ENCODE measurements at places on chromosomes 4 and X.

DNA sequence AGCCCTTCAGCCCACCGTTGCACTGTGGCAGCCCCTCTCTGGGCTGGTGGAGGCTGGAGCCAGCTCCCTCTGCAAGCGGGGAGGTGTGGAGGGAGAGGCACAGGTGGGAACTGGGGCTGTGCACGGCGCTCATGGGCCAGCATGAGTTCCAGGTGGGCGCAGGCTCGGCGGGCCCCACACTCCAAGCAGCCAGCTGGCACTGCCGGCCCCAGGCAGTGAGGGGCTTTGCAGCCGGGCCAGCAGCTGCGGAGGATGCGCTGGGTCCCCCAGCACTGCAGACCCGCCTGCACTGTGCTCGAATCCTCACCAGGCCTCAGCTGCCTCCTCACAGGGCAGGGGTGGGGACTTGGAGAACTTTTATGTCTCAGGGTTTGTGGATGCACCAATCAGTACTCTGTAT lies 1354.8 kb upstream of the IGFBP7 start:
- no peak for DNase-seq

- no peak for DNase-seq
Observed at GRCh38 chr4:1030559-1030958, 19.1 kb downstream of the FGFRL1 start.

DNA sequence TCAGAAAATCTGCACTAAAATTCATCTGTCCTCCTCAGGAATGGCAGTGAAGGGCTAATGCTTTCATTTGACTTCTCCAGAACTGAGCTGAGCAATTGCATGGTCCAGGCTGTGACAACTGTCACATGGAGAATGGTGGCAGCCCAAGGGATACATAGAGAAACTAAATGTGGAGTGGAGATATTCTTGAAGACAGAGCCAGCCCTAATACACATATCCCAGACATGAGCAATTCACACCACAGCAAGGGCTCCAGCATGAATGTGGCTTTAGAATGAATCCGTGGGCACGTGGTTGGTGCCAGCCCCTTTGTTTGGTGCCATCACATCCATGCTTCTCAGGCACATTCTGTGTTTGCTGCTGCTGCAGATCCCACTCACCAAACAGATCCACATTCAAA lies 121.6 kb upstream of the MXRA5 start:
- no peak for DNase-seq

DNA sequence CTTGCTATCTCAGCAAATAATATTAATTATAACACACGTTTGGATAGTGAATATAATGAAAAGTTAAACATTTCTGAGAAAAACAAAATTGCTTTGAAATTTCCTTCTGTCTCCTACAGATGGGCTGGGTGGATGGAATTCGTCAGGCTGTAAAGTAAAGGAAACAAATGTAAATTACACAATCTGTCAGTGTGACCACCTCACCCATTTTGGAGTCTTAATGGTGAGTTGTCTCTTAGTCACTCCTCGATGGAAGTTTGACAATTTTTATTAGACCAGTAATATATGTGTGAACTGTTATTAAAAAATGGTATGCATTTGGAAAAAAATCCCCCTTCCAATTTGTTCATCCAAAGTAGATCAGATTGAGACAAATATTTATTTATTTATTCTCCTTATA lies 92.5 kb upstream of the BRS3 start:
- no peak for DNase-seq

GRCh38 chr4:99947190-99947578 lies 766 bp upstream of the DNAJB14 start:
- no peak for DNase-seq

GRCh38 chr4:26088433-26088928 lies 174.5 kb downstream of the SMIM20 start:
- DNase-seq: no peak

GRCh38 chr4:80840396-80840795 lies 190.1 kb upstream of the BMP3 start:
- DNase-seq: no peak

GRCh38 chr4:154781983-154782293 lies 866 bp downstream of the RBM46 start:
- no peak for DNase-seq

- DNase-seq: no peak
Observed at GRCh38 chr4:140837736-140838135, 81.6 kb upstream of the TBC1D9 start.

DNA sequence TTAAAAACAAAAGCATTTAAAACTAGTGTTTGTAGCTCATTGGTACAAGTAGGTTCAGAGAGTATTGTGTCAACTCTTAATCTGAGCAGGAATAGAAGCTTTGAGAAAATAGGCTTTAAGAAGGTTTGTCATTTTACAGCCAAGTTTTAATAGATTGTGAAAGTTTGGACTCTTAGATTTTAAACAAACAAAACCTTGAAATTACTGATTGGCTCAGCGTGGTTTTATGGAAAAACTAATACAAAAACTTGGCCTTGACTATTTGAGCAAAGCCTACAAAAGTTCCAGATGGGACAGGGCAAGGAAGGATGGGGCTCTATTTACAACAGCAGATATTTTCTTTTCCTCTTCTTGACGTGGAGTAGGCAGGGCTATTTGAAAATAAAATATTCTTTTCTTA lies 16.5 kb downstream of the ZFX start:
- DNase-seq: no peak

- no peak for DNase-seq
Observed at GRCh38 chrX:20212486-20213089, 54.1 kb downstream of the RPS6KA3 start.

- DNase-seq: no peak
Observed at GRCh38 chrX:20802036-20802435, 535.3 kb upstream of the RPS6KA3 start.

- no peak for DNase-seq
Observed at GRCh38 chr4:49032440-49033161, 46.5 kb downstream of the CWH43 start.

DNA sequence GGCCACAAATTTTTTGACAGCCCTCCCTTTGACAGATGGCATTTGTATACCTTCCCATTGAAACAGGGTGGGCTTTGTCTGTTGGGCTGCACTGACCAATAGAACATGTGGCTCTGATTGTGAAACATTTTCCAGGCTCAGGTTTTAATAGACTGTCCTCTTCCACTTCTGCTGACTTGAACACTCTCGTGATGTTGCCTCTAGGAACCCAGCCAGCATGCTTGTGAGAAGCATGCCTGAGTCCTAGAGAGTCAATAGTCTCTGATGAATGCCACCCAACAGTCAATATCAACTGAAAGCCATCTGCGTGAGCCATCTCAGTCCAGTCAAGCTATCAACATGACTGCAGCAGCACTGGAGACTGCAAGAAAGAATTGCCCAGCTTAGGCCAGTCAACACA lies 290.0 kb downstream of the SLC7A11 start:
- no peak for DNase-seq

- no peak for DNase-seq
Observed at GRCh38 chr4:79495447-79495846, 87.4 kb upstream of the GK2 start.

DNA sequence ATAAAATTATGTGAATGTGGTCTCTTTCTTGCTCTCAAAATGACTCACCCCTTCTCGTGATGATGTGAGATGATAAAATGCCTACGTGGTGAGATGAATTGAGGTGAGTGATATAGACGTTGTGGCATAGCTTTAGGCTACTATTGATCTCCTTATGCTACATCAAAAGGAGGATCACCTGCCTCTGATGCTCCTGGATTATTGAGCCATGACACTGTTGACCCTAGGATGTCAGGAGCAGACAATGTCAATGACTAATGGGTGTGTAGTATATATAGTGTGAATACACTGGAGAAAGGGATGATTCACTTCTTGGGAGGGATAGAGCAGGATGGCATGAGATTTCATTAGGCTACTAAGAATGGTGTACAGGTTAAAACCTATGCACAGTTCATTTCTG lies 210.7 kb upstream of the PRPS2 start:
- no peak for DNase-seq

DNA sequence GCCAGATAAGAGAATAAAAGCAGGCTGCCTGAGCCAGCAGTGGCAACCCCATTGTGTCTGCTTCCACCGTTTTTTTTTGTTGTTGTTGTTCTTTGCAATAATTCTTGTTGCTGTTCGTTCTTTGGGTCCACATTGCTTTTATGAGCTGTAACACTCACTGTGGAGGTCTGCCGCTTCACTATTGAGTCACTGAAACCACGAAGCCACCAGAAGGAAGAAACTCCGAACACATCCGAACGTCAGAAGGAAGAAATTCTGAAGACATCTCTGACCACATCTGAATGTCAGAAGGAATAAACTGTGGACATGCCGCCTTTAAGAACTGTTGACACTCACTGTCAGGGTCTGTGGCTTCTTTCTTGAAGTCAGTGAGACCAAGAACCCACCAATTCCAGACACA lies 110.5 kb downstream of the PCDH18 start:
- DNase-seq: no peak

DNA sequence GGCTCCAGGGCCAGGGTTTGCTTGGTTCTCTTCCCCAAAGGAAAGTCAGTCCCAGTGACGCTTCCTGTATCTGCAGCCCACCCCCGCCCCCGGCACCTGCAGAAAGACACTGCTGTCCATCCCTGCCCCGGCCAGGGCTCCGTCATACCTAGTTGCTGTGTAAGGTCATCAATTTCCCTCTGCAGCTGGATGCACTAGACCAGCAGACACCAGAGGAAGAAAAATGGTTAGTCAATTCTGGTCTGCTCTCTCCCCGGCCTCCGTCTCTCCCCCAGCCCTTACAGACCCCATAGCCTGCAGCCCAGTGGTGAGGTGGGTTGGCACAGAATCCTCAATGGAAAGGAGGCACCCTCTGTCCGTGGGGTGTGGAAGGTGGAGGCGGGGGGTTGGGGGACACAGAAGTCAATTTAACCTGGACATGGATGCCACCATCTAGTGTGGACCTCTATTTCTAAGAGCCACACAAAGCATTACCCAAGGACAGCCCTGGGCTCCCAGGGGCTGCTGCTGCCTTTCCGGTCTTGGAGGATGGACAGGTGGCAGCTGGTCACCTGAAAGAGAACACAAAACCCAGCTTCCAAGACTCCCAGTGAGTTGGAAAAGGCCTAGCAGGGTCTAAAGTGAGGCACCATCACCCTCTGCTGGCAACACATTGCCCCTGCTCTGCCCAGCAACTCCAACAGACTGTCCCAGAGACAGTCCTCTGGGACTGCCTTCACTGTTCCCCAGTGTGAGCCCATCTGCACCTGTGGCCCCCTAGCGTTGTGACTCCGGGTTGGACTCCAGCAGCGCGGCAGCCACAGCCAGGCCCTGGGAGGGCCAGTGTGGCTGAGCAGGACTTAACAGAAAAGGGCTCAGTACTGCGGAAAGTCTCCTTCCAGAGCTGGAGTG lies 40.2 kb upstream of the NHSL2 start:
- DNase-seq: no peak

DNA sequence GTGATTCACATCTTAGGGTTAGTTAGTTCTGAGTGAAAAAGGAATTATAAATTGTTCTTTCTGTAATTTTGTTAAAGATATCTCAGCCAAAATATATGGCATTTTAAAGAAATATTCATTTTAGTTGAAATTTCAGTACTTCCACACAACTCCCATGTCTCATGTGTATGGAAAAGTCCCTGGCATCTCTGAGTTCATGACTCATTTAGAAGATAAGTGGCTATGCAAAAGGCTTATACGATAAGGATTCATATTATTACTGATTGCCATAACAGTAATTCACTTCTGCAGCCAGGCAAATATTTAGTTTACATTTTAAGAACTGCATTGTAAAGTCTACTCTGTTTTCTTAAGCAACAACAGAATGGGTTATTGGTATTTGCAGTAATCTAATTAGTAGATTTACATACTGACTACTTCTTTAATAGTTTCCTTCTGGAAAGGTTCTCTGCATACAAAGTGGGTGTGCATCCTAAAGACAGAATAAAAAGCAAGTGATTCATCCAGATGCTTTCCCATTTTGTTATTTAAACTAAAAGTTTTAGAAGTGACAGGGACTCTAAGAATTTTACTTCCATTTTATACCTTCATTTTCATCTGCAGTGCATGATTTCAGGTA lies 682.4 kb upstream of the PABPC4L start:
- DNase-seq: no peak

GRCh38 chrX:38178396-38178795 lies 42.3 kb downstream of the SRPX start:
- DNase-seq: no peak

- DNase-seq: no peak
Observed at GRCh38 chr4:978957-979701, 5.8 kb upstream of the DGKQ start.

DNA sequence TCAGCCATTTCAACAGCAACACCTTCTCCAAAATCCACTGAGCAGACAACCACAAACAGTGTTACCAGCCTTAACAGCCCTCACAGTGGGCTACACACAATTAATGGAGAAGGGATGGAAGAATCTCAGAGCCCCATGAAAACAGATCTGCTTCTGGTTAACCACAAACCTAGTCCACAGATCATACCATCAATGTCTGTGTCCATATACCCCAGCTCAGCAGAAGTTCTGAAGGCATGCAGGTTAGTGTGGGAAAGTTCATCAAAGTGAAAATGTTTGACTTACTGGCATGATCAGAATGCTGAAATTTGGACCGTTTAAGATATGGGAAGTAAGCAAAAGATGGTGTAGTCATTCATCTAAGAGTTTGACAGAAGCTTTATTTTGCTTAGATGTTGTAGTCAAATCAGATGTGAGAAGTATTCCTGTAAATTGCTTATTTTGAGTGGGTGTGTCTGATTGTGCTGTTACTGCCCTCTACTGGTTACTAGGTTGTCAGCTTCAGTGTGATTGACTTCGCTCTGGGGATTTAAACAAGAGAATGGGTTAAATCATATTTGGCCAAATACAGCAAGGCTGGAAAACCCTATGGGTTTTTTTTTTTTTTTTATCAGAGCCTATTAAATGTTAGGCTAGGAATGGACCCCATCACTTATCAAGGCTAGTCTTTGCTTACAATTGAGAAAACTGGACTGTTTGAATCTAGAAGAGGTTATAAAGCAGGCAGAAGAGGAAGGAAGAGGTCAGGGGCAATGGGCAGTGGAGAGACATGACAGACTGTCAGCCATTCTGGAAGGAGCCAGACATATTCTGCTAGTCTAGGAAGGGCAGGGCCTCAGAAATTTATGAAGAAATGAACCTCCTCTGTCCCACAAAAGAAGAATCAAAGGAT lies 130.3 kb downstream of the DIPK2B start:
- DNase-seq: peak; percentile 73

- DNase-seq: no peak
Observed at GRCh38 chrX:149515954-149516602, 11.0 kb upstream of the IDS start.

DNA sequence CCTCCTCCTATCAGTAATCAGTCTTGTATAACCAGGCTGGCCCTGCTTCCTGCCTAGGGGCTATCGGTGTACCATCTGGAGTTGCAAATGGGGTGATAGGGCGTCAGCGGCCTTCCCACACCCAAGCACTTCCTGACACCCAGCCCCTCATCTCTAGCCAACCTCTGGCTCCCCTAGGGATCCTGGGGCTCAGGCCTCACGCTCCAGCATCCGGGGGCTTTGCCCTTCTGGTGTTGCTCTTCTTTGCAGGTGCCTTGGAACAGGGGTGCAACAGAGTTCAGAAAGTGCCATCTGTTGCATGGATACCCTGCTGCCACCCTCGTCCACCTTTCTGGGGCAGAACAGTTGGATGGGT lies 4.1 kb downstream of the IL9R start:
- no peak for DNase-seq

GRCh38 chr4:144518181-144518895 lies 127.6 kb upstream of the HHIP start:
- no peak for DNase-seq

- no peak for DNase-seq
Observed at GRCh38 chr4:41590591-41590990, 52.6 kb downstream of the LIMCH1 start.
